H4 (cell line): ENCODE measurements at places on chromosomes 7 and 10. TPM values are rescaled to one million over a fixed set of nuclear protein-coding genes. Genes with fewer than 3 reads are reported as not detected.

ZNF775 gene
- 0.56 and 0.90 TPM in 2 replicates for total RNA-seq

HUS1 gene
- total RNA-seq, result 43.4 and 43.8 TPM in 2 replicates

LRRC17 gene
- total RNA-seq, result 20.2 and 20.8 TPM in 2 replicates

HOXA13 gene
- 5.9 and 7.4 TPM in 2 replicates for total RNA-seq

TMEM178B gene
- 0.04 TPM in 2 replicates for total RNA-seq
